Activated CD4-positive, alpha-beta T cell treated with anti-CD3 and anti-CD28 coated beads for 1 hour (primary cell): ENCODE measurements at places on chromosomes 7 and 10.

DNA sequence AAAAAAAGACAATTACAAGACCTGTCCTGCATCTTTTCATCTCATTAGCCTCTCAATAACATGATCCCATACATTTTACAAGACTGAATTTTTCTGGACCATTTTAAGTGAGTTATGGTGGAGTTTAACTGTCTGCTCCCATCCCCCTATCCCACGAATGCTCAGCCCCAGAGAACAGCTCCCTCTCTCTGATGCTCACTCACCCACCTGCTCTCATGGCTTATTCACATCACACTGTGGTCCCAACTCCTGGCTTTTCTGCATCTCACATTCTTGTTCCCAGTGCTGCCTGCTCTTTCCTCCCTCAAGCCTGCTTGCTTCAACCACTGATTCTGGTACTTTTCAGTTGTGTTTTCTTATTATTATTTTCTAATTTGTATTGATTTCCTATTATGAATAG, 20.4 kb upstream of the CCSER2 start:
- no peak for DNase-seq

DNA sequence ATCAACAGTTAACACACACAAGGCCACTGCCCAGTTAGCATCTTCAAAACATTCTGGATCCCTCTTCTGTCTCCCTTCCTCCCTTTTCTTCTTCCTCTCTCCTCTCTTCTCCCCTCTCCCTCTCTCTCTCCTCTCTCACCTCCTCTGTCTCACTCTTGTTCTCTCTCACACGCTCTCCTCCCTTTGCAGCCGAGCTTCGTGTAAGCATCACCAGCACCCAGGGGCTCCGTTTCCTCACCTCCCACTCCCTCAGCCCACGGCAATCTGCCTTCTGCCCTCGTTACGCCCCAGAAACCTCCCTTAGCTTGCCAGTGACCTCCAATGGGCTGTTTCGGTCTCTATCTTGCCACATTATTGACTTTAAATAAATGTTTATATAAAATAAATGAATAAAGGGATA, 147.4 kb downstream of the TEX36 start:
- no peak for DNase-seq

- no peak for DNase-seq
Observed at GRCh38 chr10:75010373-75010772, 101.1 kb upstream of the SAMD8 start.

- no peak for DNase-seq
Observed at GRCh38 chr7:143974459-143974858, 19.8 kb downstream of the OR2F1 start.

GRCh38 chr10:101490026-101490425, 98.0 kb downstream of the POLL start:
- DNase-seq: no peak

GRCh38 chr7:24851786-24852185, 94.5 kb upstream of the GSDME start:
- DNase-seq: no peak

DNA sequence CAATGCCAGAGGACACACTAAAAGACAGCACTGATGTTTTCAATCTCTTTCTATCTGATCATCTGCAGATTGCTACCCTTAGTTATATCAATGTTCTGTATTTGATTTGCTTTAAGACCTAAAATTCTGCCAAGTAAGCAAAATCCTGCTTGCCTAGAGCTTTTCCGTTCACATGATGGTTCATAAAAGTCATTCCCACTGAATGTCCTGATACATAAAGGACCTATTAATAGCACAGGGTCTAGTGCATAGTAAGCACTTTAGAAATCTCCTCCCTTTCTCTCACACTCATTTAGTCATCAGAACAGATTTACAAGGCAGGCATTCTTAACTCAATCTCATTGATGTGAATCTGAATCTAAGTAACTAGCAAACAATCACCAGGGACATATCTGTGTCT, 68.8 kb downstream of the PCGF5 start:
- no peak for DNase-seq

- no peak for DNase-seq
Observed at GRCh38 chr10:14379556-14380280, 49.0 kb upstream of the FRMD4A start.

DNA sequence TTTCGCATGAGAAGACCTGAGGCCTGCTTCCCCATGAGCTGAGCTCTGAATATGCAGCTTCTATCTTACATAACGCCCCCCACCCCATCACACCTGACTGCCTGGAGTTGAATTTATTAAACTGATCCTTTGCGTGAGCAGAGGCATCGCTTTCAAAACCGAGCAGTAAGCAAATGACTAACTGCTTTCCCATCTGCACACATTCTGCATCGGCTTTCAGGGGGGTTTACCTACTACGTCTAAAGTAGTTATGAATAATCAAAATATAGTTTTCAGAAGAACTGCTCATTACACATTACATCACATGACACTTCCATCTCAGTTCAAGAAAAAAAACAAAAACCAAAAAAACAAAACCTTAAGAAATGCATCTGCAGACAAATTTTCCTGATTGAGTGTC, 54.7 kb upstream of the EGR2 start:
- no peak for DNase-seq

DNA sequence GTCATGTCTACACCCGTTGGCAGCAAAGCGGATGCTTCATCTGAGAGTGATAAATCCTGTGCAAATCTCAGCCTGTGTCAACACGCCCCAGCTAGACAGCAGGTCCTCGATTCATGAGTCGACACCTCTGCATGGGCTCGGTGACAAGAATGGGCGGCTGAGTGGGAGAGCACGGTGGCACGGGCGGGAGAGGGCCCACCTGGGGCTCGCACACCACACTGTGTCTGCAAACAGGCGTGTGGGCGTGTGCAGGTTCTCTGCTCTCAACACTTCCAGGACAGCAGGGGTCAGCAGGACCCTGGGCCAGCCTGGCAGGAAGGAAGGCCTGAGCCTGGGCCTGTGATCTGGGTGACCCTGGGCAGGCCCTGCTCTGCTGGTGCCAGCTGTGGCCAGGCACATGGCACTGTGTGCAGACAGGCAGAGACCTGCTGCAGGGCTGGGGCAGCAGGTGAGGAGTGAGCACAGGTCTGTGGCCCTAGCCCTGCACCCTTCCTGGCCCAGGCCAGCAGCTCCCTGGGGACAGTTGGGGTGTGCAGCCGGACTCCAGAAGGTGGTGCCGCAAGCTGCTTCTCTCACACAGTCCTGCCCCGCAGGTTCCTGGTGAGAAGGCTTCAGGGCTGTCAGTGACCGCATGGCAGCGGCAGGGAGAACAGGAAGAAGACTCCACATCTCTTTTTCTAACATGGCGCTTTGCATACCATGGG, 216.4 kb downstream of the ELFN1 start:
- no peak for DNase-seq

- DNase-seq: no peak
Observed at GRCh38 chr7:131897016-131897789, 340.8 kb upstream of the PODXL start.

DNA sequence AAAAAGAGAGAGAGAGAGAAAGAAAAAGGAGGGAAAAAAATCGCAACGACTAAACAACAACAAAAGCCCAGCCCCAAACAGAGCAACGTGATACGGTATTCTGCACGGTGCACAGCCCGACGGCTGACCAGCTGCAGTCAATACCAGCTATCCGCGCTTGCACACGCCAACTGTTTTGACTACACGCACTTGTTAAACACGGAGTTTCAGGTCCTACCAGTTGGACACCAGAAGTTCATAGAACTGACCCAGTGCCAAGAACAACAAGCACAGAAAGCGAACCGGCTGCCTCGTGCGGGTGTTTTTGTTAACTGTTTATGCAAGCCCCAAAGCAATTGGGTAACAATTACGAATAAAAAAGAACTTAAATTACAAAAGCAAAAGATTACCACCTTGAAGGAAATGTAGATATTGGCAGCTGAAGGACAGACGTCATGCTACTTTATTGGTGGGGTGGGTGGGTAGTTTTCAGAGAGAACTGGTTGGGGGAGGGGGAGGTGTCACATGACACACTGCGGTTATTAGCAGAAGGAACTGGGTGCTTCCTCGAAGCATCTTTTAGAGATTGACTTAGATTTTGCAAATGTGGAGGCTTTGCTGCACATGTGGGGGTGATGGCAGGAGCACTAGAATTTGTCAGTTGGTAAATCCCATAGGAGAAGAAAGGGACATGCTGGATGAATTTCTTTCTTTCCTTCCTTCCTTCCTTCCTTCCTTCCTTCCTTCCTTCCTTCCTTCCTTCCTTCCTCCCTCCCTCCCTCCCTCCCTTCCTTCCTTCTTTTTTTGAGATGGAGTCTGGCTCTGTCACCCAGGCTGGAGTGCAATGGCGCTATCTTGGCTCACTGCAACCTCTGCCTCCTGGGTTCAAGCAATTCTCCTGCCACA, 110.6 kb upstream of the EFCAB10 start:
- DNase-seq: peak; percentile 40

DNA sequence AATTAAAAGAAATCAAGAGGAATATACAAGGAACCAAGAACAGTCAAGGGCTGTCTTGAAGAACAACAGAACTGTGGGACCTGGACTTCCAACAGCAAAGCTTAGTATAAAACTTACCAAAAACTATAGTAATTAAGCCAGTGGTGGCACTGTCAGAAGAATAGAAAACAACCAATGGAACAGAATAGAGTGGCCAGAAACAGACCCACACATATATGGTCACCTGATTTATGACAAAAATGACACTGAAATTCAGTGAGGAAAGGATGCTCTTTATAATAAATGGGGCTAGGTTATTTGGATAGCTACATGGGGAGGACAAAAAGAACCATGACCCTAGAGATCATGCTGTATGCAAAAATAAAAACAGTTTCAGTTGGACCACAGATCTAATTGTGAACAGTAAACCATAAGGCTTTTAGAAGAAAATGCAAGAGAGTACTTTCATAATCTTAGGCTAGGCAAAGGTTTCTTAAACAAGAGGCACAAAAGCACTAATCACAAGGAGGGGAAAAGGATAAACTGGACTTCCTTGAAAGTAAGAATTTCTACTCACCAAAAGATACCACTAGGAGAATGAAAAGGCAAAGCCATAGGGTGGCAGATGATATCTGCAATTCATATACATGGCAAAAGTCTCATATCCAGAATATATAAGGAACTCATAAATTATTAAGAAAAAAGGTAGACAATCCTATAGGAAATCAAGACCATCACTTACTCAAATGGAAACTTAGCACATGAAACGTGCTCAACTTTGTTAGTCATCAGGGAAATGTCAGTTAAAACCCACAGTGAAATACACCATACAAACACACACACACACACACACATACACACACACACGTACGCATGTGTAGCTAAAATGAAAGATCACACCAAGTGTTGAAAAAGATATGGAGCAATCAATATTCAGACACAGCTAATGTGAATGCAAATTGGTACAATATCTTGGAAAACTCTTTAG, 20.8 kb downstream of the HYCC1 start:
- DNase-seq: no peak

DNA sequence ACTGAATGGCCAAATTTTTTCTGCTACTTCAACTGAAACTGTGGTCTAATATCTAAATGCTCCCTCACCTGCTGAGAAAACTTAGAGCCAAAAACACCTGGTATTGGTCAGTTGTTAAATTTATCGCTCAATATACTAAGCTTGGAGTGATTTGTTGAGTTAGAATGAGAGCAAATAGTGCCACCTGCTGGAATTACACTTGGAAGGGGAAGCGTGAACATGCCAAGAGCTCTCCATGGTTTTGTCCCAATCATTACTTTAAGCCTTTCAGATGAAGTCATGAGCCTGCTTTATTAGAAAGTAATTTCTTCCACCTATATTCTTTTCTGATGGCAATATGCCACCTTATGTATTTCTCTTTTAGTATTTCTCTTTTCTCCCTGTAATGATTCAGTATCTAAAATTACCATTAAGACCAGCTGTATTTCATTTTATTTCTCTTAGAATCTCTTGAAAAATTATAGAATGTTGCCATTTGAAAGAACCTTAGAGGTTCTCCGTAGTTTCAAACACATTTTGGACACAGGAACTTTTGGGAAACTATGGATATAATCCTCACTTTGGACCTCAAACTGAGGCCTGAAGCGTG, 447.8 kb upstream of the C7orf33 start:
- DNase-seq: no peak

DNA sequence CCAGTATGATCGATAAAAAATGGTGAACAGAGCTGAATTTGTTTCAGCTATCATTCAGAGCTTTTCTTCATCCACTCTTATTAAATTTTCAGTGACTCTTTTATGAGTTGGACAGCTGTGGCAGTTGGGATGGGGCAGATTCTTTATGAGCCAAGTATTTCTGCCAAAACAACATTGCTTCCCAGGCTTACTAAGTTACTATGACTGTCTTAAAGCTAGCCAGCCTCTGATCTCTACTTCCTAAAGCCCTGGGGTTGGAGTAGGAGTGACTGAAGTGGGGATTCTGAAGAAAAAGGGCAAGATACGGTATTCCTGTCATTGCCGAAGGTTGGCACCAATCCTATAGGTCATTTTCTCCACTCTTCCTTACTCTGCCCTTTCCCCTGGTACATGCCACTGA, 12.7 kb downstream of the RPP30 start:
- no peak for DNase-seq

DNA sequence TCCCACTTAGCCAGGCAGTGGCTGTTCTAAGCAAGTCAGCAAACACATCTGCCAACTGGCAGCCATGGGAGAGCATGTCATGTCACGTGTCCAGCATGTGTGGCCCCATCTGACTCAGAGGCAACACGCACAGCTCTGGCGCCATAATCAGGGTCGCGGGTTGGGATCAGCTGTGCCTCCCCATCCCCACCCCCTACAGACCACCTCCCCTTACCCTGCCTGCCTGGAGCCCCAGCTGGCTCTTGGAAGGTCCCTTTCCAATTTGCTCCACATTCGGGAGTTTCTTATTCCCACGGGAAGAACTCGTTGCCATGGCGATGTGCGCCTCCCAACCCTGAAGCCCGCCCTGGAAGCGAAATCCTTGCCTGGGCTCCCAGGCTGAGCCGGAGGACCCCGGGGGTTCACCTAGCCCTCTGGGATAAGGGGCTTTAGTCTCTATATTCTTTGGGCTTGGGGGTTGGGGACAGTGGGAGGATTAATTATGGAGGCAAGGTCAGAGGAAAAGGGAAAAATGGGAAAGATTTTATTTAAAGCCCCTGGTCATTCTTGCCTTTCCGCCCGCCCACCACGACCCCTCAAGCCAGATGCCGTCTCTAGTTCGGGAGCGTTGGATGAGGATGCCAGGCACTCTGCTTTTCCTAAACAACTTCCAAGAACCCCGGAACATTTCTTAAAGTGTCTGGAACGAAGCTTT, 283.7 kb downstream of the ZEB1 start:
- no peak for DNase-seq

GRCh38 chr7:94422136-94422535, 27.4 kb downstream of the COL1A2 start:
- DNase-seq: no peak

DNA sequence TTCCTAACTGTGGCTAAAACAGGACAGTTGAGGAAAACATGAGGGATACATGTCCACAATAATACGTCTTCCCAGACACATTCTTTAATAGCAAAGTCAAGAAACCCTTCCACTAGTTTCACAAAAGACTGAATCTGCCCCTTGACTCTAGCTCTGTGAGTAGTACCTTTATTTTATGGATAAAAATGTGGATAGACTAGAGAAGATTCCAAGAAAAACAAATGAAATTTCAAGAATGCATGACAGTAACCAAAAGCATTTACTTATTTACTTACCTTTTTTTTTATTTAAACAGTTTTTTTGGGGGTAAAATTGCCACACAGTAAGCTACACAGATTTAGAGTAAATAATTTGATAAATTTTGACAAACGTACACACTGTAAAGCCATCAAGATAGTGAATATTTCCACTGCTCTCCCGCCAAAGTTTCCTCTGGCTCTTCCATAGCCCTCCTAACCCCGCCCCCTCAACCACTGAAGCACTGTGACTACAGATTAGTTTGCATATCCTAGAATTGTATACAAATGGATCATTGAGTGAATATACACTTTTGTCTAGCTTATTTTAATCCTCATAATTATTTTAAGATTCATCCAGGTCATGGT, 420.4 kb upstream of the ZMIZ1 start:
- DNase-seq: no peak

GRCh38 chr10:59082249-59082648, 94.2 kb upstream of the PHYHIPL start:
- no peak for DNase-seq
